ENCODE measurements at places on chromosomes 7 and 10.

DNA sequence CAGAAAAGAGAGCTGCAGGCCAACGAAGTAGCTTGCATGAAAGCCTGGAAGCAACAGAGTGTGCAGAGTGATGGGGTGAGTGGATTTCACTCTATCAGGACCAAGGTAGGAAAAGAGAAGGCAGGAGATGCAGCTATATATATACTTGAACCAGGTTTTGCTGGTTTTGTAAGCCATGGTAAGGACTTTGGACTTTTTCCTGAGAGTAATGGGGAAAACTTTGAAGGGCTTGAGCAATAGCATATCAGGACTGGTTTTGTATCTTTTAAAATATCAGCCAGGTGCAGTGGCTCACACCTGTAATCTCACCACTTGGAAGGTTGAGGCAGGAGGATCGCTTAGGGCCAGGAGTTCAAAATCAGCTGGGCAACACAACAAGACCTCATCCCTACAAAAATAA lies 120.6 kb upstream of the NRP1 start:
- DNase-seq: no peak

- peak; percentile 73 for DNase-seq
Measured at GRCh38 chr7:156984174-156984891, 26.1 kb downstream of the MNX1 start.

- peak; percentile 49 for DNase-seq
Measured at GRCh38 chr7:128867842-128868623, 5.4 kb downstream of the ATP6V1F start.

DNA sequence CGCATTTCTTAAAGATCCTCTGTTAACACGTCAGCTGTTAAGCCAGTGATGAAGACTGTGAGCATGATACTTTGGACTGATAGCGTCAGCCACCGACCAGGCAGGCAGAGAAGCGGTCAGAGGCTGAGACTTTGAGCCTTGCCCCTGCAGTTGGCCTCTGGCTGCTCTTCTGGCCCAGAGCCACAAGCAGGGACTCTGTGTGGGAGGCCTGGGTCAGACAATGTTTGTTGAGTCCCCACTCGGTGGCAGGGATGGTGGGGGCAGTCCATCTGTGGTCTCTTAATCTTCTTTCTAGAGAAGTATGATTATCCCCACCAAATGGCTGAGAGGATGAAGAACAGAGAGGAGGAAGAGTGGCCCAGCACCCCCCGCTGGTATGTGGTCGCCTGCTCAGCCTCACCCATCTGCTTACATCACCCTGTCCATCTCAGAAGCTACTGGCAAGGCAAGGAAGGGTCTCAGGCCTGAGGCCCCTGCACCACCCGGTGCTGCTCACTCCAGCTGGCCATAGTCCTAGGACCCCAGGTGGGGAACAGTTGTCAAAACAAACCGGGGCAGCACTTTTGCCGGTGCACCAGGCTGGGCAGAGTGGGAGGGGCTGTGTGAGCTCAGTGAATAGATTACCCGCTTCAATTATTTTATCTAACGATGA lies 202.9 kb downstream of the GRID1 start:
- no peak for DNase-seq

DNA sequence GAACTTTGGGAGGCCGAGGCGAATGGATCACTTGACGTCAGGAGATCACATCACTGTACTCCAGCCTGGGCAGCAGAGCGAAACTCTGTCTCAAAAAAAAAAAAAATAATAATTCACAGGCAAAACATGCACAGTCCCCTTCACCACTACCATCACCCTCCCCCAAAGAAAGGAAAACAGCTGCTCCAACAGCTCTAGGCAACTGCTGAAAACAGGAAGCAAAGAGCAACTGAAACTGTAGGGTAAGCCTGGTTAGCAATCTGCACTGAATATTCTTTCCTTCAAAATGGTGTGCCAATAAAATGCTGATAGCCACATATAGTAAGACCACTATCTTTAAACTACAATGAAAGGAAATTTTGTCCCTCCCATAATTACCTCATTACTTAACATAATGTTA lies 11.8 kb downstream of the NT5C2 start:
- DNase-seq: no peak

DNA sequence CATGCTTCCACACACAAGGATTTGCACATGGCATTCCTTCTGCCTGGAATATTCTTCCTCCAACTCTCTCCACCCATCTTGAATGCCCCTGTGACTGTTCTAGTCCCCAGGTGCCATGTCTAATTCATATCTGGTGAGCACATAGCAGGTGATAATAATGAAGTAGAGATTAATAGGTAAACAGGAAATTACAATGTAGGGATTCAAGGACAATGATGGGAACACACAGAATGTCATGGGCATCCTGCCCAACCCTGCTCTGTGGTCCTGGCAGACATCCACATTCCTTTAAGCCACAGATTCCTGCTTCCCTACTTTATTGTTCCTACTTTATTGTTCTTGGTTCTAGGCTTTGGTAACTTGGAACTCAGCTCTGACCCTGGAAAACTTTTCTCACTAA lies 115.8 kb downstream of the THSD7A start:
- DNase-seq: peak; percentile 43

DNA sequence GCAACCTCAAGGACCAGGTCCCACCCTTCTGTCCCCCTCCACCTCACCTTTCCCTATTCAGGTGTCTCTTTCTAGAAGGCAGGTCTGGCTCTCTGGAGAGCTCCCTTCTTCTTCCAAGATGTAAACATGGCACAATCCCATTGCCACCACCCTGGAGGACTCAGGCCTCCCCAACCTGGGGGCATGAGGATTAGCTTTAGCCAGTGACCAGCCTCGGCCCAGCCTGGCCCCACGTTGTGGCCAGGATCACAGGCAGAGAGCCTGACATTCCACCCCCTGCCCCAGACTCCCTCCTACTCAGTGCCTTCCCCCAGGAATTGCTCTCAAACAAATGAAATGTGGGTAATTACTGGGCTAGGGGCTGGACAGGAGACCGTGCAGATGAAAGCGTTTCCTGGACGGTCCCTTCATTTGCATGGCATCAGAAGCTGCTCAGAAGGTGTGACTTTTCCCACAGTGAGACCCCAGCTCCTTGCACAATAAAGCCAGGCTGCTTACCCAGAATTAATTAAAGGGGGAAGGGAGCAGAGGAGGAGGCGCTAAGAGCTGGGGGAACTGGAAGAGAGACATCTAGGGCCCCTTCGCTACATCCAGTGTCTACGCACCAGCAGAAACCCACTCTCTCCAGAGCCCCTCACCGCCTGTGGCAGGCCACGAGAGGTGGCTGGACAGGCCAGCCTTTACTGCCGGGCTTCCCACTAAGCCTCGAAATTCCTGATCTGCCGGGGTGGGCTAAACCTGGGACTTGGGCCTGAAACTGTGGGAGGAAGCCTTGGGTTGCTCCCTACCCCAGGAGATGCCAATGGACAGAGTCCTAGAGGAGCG lies 7.7 kb downstream of the FGF8 start:
- no peak for DNase-seq

- DNase-seq: no peak
Measured at GRCh38 chr10:78454123-78454645, 420.5 kb downstream of the RPS24 start.

- peak; percentile 88 for DNase-seq
Measured at GRCh38 chr10:86443069-86443468, 76.5 kb upstream of the GRID1 start.

- DNase-seq: no peak
Measured at GRCh38 chr10:133419211-133419950, 5.0 kb downstream of the SPRN start.

DNA sequence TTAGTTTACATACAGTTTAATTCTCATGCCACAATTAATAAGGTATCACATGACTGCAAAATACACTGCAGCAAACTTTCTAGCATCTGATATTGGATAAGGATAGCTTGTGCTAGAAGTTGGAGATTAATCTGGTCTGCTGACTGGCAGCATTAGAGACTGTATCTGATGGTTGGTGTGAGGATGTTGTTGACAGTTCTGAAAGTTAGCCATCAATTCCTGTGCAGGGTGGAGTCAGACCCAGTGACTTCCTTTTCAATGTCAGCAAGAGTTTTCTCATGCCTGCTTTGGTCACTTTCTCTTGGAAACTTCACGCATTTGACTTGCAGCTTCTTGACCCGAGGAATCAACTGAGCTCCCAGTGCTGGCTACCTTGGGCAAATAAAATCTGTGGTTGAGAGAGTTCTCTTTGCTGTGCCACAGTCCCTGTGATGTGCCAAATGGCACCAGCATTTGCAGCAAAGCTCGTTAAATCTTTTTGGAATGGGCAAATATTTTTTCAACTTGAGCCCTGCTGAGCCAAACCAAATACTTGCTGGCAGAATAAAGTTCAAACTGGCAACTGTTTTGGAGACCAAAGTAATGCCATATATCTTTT lies 233.0 kb downstream of the TRIL start:
- DNase-seq: no peak

DNA sequence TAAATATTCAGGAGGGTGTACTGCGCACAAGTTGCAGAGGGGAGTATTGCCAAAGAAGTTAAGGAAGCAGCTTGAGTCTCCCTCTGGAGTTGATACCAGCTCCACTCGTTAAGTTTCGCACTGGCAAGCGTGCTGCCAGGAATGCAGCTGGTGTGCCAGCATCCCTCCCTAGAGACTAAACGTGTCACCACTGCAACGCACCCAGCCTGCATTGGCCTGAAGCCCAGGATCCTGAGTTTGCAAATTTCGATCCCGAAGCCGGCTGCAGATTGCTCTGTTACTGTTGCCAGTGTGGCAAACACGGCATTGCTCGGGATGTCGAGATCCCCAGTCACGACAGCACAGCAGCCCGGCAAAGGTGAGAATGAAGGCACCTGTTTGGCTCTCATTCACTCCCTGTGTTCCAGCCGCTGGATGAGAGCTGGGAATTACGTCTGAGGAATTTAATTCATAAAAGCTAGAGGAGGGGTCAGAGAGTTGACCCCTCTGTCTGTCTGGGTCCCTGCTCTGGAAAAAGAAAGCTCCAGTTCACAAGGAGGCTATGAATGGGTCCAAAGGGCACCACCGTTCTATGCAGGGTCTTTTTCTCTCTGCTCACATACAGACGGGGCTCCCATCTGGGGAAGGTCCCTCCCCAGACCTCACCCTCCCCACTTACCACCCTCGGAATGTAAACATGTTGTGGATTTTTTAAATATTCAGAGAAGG lies 61.0 kb downstream of the NRP1 start:
- DNase-seq: peak; percentile 89

- no peak for DNase-seq
Measured at GRCh38 chr7:140691376-140692045, 5.0 kb upstream of the NDUFB2 start.

- DNase-seq: peak; percentile 85
Measured at GRCh38 chr10:97270523-97271154, 21.8 kb downstream of the ARHGAP19 start.

DNA sequence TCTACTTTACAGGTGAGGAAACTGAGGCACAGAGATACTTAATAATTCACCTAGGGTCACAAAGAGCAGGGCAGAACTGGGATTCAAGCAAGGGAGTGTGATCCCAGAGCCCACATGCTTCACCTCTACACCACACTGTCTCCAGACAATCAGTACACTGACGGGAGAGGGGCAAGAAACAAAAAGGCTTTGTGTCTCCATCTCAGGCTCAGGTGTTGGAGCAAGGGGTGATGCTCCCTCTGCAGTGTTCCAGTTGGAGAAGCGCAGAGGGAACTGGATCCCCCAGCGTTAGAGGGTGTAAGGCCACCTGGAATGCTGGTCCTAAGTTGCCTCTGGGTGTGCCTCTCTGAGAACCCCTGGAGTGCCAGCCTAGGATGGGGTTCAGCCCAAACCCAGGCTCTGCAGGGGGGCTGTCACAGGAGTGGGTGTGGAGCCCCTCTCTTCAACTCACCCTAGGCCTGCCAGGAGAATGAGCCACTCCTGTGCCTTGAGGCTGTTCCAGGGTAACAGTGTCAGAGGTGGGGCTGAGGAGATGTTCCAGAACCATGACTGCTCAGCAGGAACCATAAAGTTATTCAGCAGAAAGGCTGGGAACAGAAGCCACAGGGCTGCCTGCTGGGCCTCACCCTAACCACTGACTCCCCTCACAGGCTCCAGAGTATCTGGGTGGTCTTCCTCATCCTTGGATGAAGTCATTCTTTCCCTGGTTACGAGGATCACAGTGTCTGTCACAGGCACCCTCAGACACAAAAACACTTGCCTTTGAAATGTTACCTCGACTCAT lies 5.5 kb downstream of the RBP4 start:
- no peak for DNase-seq

DNA sequence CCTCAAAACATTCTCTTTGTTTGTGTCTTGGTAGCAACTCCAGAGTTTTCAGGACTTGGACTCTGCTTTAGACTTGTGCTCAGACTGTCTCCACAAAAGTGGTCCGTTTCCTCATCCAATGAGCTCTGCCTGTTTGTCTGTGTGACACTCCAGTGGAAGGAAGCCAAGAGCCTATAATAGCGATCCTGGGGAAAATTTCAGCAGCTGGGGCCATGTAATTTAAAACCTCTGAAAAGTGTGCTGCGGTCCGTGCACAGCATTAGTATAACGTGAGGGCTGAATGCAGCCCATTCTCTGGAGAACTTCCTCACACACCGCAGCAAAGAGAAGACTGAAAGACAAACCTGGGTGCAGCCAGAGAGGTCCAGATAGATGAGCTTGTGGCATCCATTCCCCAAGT lies at the start of gene LRRC17:
Gene LRRC17, plus strand, starts transcription at position 259 of the 400 bp plus-strand sequence. CDS start 20,914 bp downstream, outside the sequence.
- DNase-seq: peak; percentile 95

DNA sequence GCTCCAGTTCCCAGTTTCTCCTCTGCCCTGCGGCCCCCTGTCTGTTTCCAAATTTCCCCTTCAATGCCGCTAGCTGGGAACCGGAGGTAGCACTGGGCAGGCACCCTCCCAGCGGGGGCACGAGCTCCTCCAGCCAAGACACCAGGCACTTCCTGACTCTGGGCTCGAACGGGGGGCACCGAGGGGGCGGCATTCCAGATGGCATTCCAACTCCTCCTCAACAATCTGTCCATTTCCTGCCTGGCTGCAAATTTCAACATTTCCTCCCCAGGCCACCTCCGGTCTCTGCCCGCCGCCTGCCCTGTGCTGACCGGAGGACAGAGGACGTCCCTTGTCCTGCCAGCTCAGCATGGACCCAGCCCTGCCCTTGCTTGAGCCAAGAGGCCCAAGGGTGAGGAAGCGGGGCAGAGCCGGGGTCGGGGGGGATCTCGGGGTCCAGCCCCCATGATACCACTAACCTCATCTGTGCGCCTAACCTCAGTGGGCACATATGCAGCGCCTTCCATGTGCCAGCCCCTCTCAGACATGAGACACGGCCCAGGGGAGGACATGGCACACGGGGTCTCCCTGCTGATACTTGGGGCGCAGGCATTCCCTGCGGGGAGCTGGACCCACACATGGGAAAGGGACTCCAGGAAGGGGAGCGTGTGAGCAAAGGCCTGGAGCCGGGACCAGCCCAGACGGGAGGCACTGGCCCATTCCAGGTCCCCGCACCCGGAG lies 58.0 kb downstream of the PDGFA start:
- DNase-seq: no peak

GRCh38 chr10:52256832-52257691 lies 57.0 kb upstream of the DKK1 start:
- DNase-seq: peak; percentile 51

DNA sequence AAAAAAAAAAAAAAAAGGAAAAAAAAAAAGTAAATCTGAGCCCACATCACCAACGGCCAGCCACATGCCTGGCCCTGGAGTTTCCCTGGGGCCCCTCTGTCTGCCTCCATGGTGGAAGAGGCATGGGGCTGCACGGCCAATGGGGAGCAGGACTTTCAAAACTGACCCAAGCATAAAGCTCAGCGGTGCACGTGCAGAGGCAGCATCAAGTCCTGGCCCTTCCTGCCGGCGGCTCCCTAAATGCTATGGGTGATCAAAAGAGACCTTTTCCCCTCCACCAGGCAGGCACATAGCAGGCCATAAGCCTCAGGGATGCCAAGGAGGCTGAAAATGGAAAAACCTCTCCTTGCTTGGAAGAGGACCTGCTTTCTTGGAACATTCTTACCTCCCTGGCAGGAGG lies 94.3 kb downstream of the OAT start:
- DNase-seq: no peak

All from iris pigment epithelial cell (primary cell).